ENCODE measurements at places on chromosomes 6 and 20.
A peak's percentile ranks its signal among the peaks of the same experiment; 100 is the strongest.

GRCh38 chr6:148557796-148558321, 189.0 kb upstream of the UST start:
- DNase-seq: no peak

DNA sequence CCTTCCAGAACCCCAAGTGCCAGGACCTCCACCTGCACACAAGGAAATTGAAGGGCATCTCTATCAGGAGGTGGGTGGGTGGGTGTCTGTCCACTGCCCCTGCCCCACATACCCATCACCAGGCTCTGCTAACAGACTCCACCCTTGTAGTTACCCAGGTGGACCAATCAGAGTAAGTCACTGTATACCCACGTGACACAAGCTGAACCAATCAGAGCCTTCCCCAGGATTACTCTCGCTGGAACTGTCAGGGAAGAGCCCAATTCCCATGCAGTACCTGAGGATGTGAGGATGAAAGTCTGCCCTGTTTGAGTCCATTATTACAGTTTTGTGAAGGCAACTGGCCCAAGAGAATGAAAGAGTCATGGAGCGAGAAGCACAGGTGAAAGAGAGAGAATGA, 4.2 kb downstream of the OCSTAMP start:
- no peak for DNase-seq

DNA sequence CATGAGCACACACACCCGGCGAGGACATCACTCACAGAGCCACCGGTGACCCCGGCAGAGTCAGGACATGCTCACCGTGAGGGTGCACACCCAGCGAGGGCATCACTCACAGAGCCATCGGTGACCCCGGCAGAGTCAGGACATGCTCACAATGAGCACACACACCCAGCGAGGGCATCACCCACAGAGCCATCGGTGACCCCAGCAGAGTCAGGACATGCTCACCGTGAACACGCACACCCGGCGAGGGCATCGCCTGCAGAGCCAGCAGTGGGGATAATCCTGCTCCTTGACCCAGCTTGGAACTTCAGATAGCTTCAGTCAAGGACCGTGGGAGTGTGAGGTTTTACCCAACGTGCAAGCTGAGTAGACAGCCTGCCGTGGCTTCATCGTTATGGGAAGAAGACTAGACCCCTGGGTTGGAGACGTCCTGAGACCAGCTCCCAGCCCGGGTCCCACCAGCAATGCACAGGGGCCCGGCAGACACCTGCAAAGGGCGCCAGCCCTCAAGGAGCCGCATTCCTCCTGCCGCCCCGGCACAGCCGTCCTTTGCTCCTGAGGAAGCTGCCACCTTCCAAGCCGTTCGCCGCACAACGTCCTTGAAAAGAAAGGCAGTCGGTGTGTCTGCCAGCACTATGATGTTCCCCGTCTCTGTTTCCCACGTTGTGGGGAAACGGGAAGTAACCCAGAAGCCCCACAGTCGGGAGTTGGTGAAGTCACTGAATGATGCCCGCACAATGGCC, 192.3 kb downstream of the DLL1 start:
- no peak for DNase-seq

- peak; percentile 79 for DNase-seq
Observed at GRCh38 chr20:36676701-36677421, 30.9 kb upstream of the SLA2 start.

DNA sequence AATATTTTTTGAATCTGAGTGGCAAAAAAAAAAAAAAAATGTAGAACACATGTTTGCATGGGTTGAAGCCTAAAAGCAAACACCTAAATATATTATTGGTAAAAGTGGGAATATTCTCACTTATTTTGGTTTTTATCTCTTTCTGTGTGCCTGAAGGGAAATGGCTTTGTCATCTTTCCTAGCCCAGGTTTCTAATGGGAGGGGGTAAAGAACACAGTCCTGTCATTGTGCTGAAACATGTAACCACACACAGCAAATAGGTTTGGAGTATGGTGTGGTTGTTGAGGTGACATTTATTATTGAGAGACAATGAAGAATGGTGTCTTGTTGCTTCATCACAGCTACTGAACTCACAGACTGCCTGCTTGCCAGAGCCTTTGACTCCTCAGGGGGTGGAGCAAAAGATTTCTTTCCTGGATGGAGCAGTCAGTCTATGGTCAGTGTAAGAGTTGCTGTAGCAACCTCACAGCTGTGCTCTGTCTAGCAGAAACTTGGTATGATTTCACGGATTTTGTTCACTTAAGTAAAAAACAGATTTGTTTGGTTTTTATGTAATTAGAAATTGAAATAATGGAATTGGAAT, 70.2 kb downstream of the CEP57L1 start:
- DNase-seq: no peak

- DNase-seq: no peak
Observed at GRCh38 chr20:40892642-40893041, 136.0 kb upstream of the TOP1 start.

GRCh38 chr6:81476881-81477280, 275.6 kb downstream of the TENT5A start:
- DNase-seq: no peak

DNA sequence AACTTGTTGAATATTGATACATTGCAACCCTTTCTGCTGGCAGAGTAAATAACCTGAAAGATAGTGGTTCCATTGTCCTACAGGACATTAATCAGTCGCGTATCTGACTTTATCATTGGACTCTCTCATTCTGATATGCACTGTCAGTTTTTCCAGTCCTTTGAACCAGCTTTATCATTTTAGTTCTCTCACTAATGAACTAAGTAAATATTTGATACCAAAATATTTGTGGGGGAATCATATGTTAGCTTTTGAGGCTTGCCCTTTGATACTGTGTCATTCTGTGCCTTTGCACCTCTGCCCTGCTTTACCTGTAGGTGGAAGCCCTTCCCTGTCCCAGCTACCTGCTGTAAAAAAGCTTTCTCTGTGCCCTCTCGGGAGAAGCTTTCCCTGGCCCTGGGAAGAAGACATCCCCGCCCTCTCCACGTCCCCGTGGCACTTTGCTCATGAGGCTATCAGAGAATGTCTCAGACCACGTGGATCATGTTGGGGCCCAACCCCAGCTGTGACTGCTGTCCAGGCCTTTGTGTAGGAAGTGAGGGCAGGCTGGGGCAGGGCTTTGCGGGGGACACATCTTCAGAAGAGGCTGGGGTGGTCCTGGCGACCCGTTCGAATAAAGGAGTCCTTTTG, 117.8 kb upstream of the NXT1 start:
- DNase-seq: no peak

- DNase-seq: no peak
Observed at GRCh38 chr20:21224217-21224616, 78.9 kb upstream of the XRN2 start.

DNA sequence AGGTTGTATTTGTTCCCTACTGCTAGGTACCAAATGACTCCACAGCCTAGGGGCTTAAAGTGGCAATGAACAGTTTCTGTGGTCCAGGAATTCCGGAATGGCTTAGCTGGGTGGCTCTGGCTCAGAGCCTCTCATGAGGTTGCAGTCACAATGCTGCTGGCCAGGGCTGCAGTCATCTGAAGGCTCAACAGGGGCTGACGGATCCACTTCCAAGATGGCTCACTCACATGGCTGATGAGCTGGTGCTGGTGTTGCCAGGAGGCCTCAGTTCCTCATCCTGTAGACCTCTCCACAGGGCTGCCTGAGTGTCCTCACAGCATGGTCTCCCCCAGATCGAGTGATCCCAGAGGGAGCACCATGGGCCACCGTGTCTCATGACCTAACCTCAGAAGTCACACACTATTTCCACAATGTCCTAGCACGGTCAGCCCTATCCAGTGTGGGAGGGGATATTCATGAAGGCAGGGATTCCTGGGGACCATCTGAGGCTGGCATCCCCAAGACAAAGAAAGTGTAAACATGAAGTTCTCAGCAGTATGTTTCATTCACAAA, 19.0 kb upstream of the BPI start:
- no peak for DNase-seq

- DNase-seq: no peak
Observed at GRCh38 chr6:63897952-63898351, 262.4 kb downstream of the PHF3 start.

GRCh38 chr6:56806368-56806767, 148.5 kb upstream of the BEND6 start:
- no peak for DNase-seq

GRCh38 chr20:5127204-5127858, 523 bp downstream of the CDS2 start:
- DNase-seq: peak; percentile 8

DNA sequence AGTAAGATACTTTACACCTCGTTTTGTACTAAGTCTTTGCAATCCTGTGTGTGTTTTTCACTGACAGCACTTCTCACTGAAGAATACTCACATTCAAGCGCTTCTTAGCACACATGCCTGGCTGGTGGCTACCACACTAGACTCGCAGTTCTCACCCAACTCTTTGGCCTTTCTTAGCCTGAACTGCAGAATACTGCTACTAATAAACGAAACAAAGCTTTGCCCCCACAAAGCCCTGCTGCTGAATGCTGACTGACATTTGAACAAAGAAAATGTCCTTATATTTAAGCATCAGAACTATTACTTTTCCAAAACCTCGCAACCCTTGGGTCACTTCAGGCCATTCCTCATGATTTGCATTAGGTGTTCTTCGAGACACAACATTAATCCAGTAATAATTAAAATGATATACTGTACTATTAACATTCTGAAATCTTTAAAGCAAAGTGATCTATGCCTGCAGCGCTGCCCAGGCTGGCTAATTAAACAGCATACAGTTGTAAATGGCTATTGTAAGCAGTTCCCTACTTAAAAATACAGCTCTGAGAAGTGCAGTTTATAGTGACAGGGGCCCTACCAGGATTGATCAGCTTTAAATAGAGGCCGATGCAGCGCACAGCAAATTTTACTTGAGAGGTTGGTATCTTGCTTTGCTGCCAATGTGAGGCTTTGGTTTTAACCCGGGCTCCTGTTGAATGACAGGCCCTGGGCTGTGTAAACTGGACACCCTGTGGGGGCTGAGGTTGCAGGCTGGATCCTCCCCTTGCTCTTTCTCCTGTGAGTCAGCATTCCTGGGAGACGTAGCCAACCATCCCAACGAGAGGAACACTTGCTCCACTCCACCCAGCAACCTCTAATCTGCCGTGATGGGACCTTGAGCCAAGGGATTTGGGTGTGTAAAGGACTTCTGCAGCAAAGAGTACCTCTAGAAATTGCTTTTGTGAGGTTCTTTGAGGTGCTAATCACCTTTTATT, 899.0 kb downstream of the TFAP2A start:
- no peak for DNase-seq

DNA sequence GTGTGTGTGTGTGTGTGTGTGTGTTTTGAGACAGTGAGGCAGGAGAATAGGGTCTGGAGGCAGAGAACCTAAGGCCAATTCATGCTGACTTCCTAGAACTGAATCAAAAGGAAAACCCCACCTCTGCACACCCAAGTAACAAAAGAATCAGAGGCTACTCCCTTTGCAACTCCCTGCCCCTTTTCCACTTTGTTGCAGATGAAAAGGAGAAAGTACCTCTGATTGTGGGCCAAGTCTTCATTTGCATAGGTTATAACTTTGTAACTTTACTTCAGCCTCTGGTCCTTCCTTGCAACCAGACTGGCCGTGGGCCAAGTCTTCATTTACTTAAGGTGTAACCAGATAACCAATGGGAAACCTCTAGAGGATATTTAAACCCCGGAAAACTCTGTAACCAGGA, 168.8 kb downstream of the EYA2 start:
- DNase-seq: no peak

GRCh38 chr6:69647726-69648125, 149.1 kb downstream of the LMBRD1 start:
- DNase-seq: no peak

DNA sequence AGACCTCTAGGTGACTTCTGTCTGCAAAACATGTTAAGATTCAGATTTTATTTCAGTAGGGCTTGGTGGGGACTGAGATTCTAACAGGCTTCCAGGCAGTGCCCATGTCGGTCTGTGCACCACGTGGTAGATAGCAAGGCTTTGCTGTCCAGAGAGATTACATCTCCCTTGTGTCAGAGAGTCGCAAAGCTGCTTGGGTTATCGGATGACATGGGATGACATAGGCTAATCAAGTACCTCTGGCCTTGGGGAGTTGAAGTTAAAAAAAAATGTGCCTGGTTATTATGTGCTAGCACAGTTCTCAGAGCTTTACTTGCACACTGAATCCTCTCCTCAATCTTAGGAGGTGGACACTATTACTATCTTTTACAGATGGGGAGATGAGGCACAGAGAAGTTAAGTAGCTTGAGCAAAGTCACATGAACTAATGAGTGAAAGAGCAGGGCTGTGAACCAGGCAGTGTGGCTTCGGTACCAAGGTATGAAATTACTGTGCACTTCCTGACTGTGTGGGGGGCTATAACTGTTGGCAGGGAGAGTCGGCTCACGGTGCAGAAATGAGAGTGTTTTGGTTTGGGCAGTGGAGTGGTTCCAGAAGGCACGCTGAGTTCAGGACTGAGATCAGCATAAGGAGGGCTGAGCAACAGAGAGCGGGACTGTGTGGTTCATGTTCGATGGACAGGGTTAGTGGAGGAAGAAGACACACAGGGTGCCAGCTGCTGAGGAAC, 41.1 kb downstream of the FARS2 start:
- no peak for DNase-seq

- DNase-seq: no peak
Observed at GRCh38 chr6:130966344-130966980, 96.6 kb downstream of the EPB41L2 start.

DNA sequence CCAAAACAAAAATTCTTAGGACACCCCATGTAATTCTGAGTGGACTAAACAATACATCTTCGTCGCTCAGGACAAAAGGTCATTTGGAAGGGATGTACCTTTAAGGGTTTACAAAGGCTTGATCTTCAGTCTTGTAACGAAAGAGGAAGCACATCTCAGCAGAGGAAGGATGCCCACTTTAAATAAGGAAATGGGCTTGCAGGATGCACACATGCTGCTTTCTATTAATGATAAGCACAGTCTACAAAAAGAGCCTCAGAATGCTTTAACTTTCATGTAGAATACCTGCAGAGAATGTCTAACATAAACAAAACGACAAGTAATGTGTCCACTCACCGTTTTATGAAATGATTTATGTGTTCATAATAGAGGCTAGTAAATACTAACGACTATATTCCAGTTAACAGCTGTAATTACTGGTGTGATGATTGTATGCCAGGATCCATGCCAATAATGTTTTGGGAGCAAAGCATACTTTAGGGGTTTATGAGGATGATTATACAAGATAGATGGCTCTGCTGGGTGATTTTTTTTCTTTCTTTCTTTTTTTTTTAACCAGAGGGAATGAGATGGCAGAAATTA, 216.9 kb downstream of the GMDS start:
- DNase-seq: no peak

- no peak for DNase-seq
Observed at GRCh38 chr6:91166271-91167046, 579.6 kb upstream of the MAP3K7 start.

GRCh38 chr20:6178537-6178936, 55.7 kb upstream of the FERMT1 start:
- DNase-seq: peak; percentile 2

DNA sequence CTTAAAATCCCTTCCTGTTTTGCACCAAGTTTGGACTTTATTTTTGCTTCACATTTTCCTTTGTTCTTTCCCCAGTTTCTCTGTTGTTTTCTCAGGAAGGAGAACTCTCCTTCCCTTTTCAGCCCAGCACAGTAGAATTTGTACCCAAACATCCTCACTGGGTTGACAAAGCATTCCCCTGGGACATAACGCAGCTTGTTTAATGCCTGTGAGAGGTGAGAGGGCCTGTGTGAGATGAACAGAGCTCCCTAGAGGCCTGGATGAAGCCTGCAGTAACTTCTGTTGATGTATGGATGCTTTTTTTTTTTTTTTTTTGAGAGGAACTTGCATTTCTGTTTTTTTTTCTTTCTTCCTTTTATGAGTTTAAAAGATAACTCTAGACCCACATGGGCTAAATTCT, 104.9 kb upstream of the SLC22A23 start:
- no peak for DNase-seq

All from neural crest cell (in vitro differentiated cells).